Lower lobe of right lung (tissue), 2 donors: ENCODE measurements at places on chromosomes 6 and 20. TPM values are rescaled to one million over a fixed set of nuclear protein-coding genes. Genes with fewer than 3 reads are reported as not detected.

DNA sequence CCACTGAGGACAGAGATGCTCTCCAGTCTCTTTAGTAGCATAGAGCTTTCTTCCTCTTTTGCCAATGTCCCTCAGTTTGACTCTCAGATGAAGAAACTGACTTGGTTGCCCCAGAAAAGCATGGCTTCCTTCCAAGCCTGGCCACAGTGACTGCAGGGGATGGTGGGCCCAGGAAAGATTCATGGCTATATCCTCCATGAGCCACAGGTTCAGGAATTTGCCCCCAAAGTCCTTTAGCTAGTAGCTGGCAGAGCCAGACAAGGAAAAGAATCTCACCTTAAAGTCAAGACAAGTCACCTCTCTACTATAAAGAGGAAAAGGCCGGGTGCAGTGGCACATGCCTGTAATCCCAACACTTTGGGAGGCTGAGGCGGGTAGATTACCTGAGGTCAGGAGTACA is 43.4 kb downstream of the TRAM2 start:
- H3K27me3 ChIP-seq: no peaks in the 10 kb centered on the region
- no peak for DNase-seq

The MEP1A gene
- total RNA-seq: 0.41 TPM

The TGM3 gene
- total RNA-seq: 0.32 TPM

- no peaks in the 10 kb centered on the region for H3K27me3 ChIP-seq
- no peaks in the 10 kb centered on the region for H3K36me3 ChIP-seq
- H3K4me3 ChIP-seq: no peak overlapping the region
- no peaks in the 10 kb centered on the region for H3K4me1 ChIP-seq
- DNase-seq: no peak
- H3K27ac ChIP-seq: no peak overlapping the region
Measured at GRCh38 chr6:71599359-71599758, 287.0 kb upstream of the RIMS1 start.
